Activated CD4-positive, alpha-beta T cell treated with anti-CD3 and anti-CD28 coated beads, Interleukin-2, amount 10 ng/mL, durations not matched to agents 7 days and 5 days (primary cell): ENCODE measurements at places on chromosomes 4 and X. TPM values are rescaled to one million over a fixed set of nuclear protein-coding genes. Genes with fewer than 3 reads are reported as not detected.

Gene LEF1
- 498 TPM for total RNA-seq

Gene FOXP3
- 13.0 TPM for total RNA-seq

Gene SLITRK4
- not detected for total RNA-seq

Gene SMIM10L2A
- 0.56 TPM for total RNA-seq

GRCh38 chr4:18366892-18367291, 345.3 kb upstream of the LCORL start:
- no peak overlapping the region for H3K27ac ChIP-seq
- no peak overlapping the region for H3K4me3 ChIP-seq
- H3K4me1 ChIP-seq, result no peaks in the 10 kb centered on the region
- H3K27me3 ChIP-seq, result peaks cover 7% of the 10 kb centered on the region

- H3K4me1 ChIP-seq, result peaks cover 16% of the 10 kb centered on the region
- H3K27ac ChIP-seq, result no peak overlapping the region
- no peak for DNase-seq
- no peaks in the 10 kb centered on the region for H3K27me3 ChIP-seq
These were observed 220.9 kb upstream of the PSAPL1 start for GRCh38 chr4:7655511-7656243.

- H3K27me3 ChIP-seq, result no peaks in the 10 kb centered on the region
- peak overlapping the region; percentile 93 for H3K4me3 ChIP-seq
- H3K27ac ChIP-seq, result peak overlapping the region; percentile 97
- H3K36me3 ChIP-seq, result peaks cover 3% of the 10 kb centered on the region
These were observed 552 bp downstream of the NKRF start for GRCh38 chrX:119605464-119606279.

DNA sequence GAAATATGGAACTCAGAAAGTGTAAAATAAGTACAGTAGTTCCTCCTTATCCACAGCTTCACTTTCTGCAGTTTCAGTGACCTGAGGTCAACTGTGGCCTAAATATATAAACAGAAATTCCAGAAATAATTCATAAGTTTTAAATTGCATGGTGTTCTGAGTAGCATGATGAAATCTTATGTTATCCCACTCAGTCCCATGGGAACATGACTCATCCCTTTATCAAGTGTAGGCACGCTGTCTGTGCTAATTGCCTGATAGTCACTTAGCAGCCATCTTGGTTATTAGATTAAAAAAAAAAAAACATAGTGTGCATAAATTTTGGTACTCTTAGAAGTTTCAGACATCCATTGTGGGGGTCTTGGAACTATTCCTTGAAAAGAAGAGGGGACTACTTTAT, 983.4 kb upstream of the ADGRL3 start:
- no peaks in the 10 kb centered on the region for H3K27me3 ChIP-seq
- no peak for DNase-seq
- no peaks in the 10 kb centered on the region for H3K4me1 ChIP-seq
- no peak overlapping the region for H3K4me3 ChIP-seq
- no peak overlapping the region for H3K27ac ChIP-seq

DNA sequence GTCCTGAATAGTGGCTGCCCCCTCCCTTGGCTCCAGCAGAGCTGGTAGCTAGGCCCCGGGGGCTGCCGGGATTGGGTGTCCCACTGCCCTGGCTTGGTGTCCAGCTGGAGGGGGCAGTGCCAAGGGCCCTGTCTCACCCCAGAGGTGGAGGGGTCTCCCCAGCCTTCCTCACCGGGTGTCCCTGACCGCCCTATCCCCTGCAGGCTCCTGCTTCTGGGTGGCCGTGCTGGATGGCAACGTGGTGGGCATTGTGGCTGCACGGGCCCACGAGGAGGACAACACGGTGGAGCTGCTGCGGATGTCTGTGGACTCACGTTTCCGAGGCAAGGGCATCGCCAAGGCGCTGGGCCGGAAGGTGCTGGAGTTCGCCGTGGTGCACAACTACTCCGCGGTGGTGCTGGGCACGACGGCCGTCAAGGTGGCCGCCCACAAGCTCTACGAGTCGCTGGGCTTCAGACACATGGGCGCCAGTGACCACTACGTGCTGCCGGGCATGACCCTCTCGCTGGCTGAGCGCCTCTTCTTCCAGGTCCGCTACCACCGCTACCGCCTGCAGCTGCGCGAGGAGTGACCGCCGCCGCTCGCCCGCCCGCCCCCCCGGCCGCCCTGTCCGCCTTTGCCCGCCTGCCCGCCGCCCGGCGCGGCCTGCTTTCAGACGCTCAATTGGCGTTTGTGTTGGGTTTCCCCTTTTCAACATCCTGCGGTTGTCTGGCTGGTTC, 4.6 kb downstream of the NAT8L start:
- no peaks in the 10 kb centered on the region for H3K36me3 ChIP-seq
- no peak overlapping the region for H3K4me3 ChIP-seq
- no peaks in the 10 kb centered on the region for H3K4me1 ChIP-seq
- DNase-seq, result no peak
- H3K27ac ChIP-seq, result no peak overlapping the region

DNA sequence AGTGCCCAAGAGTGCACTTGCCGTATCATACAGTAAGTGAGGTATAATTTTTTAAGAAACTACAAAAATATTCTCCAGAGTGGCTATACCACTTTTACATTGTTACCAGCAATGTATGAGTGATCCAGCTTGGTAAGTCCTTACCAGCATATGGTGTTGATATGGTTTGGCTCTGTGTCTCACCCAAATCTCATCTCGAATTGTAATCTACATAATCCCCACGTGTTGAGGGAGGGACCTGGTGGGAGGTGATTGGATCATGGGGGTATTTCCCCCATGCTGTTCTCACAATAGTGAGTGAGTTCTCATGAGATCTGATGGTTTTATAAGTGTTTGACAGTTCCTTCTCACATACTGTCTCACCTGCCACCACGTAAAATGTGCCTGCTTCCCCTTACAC, 44.8 kb downstream of the RBMX start:
- DNase-seq, result no peak
- H3K4me1 ChIP-seq, result peaks cover 2% of the 10 kb centered on the region
- no peaks in the 10 kb centered on the region for H3K27me3 ChIP-seq
- H3K27ac ChIP-seq, result no peak overlapping the region
- H3K4me3 ChIP-seq, result no peak overlapping the region
- H3K36me3 ChIP-seq, result peaks cover 7% of the 10 kb centered on the region

GRCh38 chr4:66300336-66300934, 630.1 kb upstream of the EPHA5 start:
- no peaks in the 10 kb centered on the region for H3K4me1 ChIP-seq
- H3K27ac ChIP-seq, result peak overlapping the region; percentile 46
- no peaks in the 10 kb centered on the region for H3K36me3 ChIP-seq
- no peak overlapping the region for H3K4me3 ChIP-seq
- no peak for DNase-seq

GRCh38 chr4:73674451-73674919, 54.2 kb upstream of the RASSF6 start:
- no peaks in the 10 kb centered on the region for H3K36me3 ChIP-seq
- H3K27ac ChIP-seq, result no peak overlapping the region
- H3K4me1 ChIP-seq, result no peaks in the 10 kb centered on the region

GRCh38 chr4:155777971-155778735, 19.3 kb downstream of the GUCY1B1 start:
- no peak overlapping the region for H3K27ac ChIP-seq
- no peak for DNase-seq
- H3K4me3 ChIP-seq, result no peak overlapping the region

DNA sequence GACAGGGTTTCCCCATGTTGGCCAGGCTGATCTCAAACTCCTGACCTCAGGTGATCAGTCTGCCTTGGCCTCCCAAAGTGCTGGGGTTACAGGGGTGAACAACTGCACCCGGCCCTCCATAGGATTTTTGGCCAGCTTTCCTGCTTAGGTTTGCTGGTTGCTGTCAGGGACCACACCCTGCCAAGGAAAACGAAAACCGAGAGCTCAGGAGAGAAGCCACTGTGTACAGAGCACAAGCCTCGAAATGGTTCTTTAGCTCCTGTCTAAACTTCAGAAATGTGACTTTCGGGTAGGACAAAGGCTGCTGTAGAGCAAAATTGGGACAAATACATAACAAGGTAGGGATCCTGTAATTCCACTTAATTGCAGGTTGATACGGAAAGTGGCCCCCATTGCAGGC, 146.3 kb upstream of the ATP6AP2 start:
- H3K36me3 ChIP-seq, result no peaks in the 10 kb centered on the region
- no peak overlapping the region for H3K4me3 ChIP-seq
- H3K4me1 ChIP-seq, result peaks cover 2% of the 10 kb centered on the region
- DNase-seq, result no peak
- no peaks in the 10 kb centered on the region for H3K27me3 ChIP-seq

GRCh38 chrX:136549226-136549625, 17.2 kb downstream of the VGLL1 start:
- H3K4me1 ChIP-seq, result peaks cover 37% of the 10 kb centered on the region
- H3K4me3 ChIP-seq, result no peak overlapping the region
- no peaks in the 10 kb centered on the region for H3K36me3 ChIP-seq
- H3K27me3 ChIP-seq, result no peaks in the 10 kb centered on the region

- H3K27ac ChIP-seq, result no peak overlapping the region
- H3K4me3 ChIP-seq, result no peak overlapping the region
- DNase-seq, result no peak
- peaks cover 13% of the 10 kb centered on the region for H3K27me3 ChIP-seq
- no peaks in the 10 kb centered on the region for H3K36me3 ChIP-seq
These were observed 53.7 kb upstream of the MYOZ2 start for GRCh38 chr4:119081943-119082342.

DNA sequence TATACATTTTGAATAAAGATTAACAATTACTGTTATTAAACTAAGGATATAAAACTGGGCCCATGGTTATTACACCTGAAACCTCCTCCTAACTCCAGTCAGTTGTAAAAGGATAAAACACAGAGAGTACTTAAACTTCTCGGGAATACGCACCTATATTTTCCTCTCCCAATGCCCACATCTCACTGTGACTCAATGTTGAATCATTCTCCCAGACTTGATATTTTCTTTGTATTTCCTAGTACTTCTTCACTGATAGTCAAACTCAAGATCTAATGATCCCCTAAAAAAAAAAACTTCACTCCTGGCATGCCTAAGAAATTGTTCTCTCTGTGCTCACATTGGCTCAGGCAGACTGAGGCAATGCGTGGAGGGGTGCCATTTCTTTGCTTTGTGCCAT, 212.5 kb upstream of the DKK2 start:
- DNase-seq, result no peak
- H3K36me3 ChIP-seq, result no peaks in the 10 kb centered on the region
- H3K27me3 ChIP-seq, result no peaks in the 10 kb centered on the region
- H3K27ac ChIP-seq, result no peak overlapping the region

DNA sequence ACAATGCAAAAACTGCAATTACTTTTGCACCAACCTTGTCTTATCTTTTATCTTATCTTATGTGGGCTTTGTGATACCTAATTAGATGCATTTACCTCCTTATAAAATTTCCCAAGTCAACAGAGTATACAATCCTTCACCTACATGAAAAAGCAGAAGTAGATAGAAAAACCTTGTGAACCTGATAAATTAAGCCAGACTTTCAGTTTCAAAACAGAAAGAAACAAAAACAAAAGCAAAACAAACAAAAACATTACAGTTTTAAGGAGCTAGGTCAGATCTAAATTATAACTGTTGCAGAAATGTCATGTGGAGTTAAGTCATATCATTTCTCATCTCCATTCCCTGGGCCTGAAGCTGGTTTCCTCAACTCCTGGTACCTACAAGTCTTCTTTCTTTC, 24.9 kb upstream of the CXXC4 start:
- no peaks in the 10 kb centered on the region for H3K36me3 ChIP-seq
- H3K27ac ChIP-seq, result no peak overlapping the region
- no peak for DNase-seq
- no peak overlapping the region for H3K4me3 ChIP-seq

GRCh38 chr4:28822163-28822562, 1898.0 kb upstream of the PCDH7 start:
- no peak for DNase-seq
- no peak overlapping the region for H3K27ac ChIP-seq
- no peaks in the 10 kb centered on the region for H3K27me3 ChIP-seq
- no peak overlapping the region for H3K4me3 ChIP-seq
